ENCODE measurements at places on chromosomes 6 and 20. TPM values are rescaled to one million over a fixed set of nuclear protein-coding genes. Genes with fewer than 3 reads are reported as not detected.

The PACRG gene
- total RNA-seq, result 0.29 TPM

The PCNA gene
- 327 TPM for total RNA-seq

The FAM209B gene
- not detected for total RNA-seq

The CENPW gene
- 29.0 TPM for total RNA-seq

The FBXO5 gene
- total RNA-seq, result 46.1 TPM

The PAX1 gene
- not detected for total RNA-seq

The NINL gene
- 6.5 TPM for total RNA-seq

The HCRTR2 gene
- not detected for total RNA-seq

The PRDM13 gene
- not detected for total RNA-seq

The VSTM2L gene
- 4.5 TPM for total RNA-seq

The RIPOR3 gene
- total RNA-seq, result 1.8 TPM

The SLC16A10 gene
- total RNA-seq, result 0.63 TPM

The FAM83C gene
- total RNA-seq, result not detected

The SPDEF gene
- 0.07 TPM for total RNA-seq

The GPRC6A gene
- not detected for total RNA-seq

The DDO gene
- 0.07 TPM for total RNA-seq

The MYB gene
- 1.4 TPM for total RNA-seq

The KCNG1 gene
- 10.5 TPM for total RNA-seq

The RAET1G gene
- total RNA-seq, result not detected

The CCHCR1 gene
- 28.2 TPM for total RNA-seq

The MYLK2 gene
- total RNA-seq, result not detected

The PKHD1 gene
- 1.7 TPM for total RNA-seq

The SLC22A7 gene
- not detected for total RNA-seq

The RUNX2 gene
- total RNA-seq, result 13.1 TPM

The CPNE5 gene
- 0.58 TPM for total RNA-seq

The SLC17A3 gene
- total RNA-seq, result not detected

The FAM217A gene
- total RNA-seq, result not detected

The ZBTB12 gene
- 1.5 TPM for total RNA-seq

The ARFGEF3 gene
- total RNA-seq, result 9.5 TPM

The NKX2-4 gene
- total RNA-seq, result not detected

The KIAA1755 gene
- 0.06 TPM for total RNA-seq

The FAM184A gene
- 1.2 TPM for total RNA-seq

The TCF15 gene
- total RNA-seq, result 2.6 TPM

The SLC17A1 gene
- not detected for total RNA-seq

The VGLL2 gene
- not detected for total RNA-seq

The SIRPB1 gene
- total RNA-seq, result 8.0 TPM

The RSPO4 gene
- 1.2 TPM for total RNA-seq

The TCFL5 gene
- 5.7 TPM for total RNA-seq

The ECT2L gene
- not detected for total RNA-seq

The RBM12 gene
- 47.3 TPM for total RNA-seq

The ISM1 gene
- 0.06 TPM for total RNA-seq

The RBPJL gene
- total RNA-seq, result not detected

The ROS1 gene
- not detected for total RNA-seq

The MSH5 gene
- total RNA-seq, result 30.4 TPM

The DAAM2 gene
- total RNA-seq, result 0.87 TPM

The FNDC11 gene
- 1.7 TPM for total RNA-seq

The C4B gene
- 1.2 TPM for total RNA-seq

The NKAPL gene
- total RNA-seq, result 0.65 TPM

The SYCP2 gene
- total RNA-seq, result 0.29 TPM

The PI16 gene
- total RNA-seq, result not detected

The BANF2 gene
- not detected for total RNA-seq

The MAP7 gene
- total RNA-seq, result 16.1 TPM

The HLA-DRB1 gene
- not detected for total RNA-seq

Data from epithelial cell of proximal tubule (primary cell).